ENCODE measurements at places on chromosomes 3 and 15.

DNA sequence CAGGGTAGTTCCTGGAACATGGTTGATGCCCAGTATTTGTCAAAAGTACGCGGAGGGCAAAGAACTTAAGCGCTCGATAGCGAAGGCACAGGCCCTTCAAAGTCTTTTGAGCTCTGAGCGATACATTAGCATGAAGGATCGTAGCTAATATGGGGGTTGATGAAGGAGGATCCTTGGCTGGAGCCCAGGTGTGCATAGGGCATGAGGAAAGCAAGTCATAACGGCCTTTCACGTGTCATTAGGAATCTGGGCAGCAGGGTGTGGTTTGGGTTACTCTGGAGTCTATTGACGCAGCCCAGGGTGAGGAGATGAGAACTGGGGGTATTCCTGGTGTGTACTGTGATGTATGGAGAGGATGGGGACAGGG is 31.7 kb downstream of the SPINK8 start:
- DNase-seq: no peak

DNA sequence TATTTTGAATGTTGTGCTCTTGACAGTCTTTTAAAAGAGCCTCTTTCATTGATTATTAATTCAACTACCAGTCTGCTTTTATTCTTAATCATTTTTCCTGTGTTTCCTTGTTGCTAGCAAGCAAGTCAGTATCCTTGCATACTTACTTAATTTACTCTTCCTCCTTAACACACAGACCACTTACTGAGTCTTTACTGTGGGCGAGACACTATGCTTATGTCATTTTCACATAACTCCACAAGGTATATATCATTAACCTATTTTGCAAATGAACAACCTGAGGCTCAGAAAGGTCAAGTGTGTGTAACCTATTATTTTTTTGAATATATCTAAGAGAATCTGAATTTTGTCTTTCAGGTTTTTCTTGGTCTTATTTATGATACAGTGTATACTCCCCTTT is 130.9 kb downstream of the WDR76 start:
- DNase-seq: no peak

DNA sequence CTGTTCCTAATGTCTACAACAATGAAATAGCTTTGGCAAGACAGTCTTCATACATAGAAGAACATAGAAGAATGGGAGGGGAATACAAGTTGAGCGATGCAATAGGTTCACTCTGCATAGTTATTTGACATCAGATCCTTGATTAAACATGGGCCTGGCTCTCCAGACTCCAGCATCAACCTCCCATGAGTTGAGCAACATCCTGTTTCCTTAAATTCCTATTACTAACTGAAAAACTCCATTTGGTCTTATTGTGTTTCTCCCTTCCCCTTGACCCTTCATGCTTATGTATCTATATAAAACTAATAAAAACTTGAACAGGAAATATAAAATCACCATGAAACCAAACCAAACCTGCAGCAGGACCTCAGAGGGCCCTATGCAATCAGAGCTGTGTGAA is 304.5 kb upstream of the SATB1 start:
- no peak for DNase-seq

DNA sequence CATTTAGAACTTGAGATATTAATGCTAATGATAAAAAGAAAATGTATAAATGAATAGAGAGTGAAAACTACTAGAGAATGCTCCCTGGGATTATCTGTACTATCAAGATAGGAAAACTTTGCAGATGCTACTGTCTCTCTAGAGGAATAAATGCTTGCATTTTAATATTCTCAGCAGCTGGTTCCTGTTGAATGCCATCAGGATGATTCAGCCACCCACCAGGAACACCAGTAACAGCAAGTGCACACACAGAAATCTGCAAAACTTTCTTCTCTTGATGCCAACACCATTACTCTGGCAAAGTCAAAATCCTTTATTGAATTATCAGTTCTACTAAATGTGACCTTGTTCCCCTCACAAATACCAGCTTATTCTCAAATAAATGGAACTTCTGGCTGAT is 148.4 kb downstream of the TIGIT start:
- DNase-seq: no peak

GRCh38 chr3:14238356-14238755 is 59.7 kb downstream of the LSM3 start:
- no peak for DNase-seq

DNA sequence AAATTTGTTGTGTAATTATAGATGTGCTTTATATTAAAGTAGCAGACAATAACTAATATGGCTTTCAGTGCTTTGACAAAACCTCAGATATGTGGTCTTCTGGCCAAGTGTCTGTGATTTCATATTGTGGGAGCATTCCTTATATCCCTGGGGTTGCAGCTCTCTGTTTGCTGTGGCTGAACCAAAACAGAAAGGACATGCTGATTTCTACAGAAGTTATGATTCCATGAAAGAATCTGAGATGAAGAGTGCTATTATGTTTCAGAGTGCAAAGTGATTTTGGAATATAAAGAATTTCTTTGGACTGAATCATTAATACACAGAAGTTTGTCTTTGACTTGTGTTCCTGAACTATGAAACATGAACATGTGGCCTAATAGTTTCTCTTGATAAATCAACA is 36.5 kb downstream of the CDV3 start:
- DNase-seq: no peak

GRCh38 chr3:25910997-25911396 is 121.1 kb downstream of the OXSM start:
- DNase-seq: no peak

DNA sequence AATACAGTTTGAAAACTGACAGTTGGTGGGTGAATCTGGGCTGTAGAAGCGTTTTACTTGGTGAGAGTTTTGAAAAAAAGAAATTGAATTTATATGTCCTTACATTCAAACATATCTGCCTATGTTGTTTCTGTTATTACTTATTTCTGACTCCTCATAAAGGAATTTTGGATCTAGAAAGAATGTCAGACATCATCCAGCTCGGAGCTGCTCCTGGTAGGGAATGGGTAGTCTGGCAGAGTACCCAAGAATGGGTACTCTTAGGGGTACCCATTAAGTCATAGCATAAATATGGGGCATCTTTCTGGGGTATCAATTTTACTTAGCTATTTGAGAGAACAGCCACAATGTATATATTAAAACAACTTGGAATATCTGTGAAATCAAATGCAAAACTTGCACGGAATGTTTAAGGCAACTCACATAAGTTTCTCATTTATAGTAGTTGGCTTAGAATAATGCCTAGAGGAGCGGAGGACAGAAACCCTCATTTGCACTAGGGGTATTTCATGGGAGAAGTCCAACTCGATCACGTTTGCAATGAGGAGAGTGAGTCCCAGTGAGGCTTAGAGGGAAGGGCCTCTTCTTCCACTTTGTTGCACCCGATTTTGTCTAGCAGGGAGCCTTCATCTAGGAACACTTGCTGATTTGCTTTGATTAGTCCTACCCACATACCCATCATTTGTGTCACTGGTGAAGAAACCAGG is 2.4 kb upstream of the LARP6 start:
- no peak for DNase-seq

DNA sequence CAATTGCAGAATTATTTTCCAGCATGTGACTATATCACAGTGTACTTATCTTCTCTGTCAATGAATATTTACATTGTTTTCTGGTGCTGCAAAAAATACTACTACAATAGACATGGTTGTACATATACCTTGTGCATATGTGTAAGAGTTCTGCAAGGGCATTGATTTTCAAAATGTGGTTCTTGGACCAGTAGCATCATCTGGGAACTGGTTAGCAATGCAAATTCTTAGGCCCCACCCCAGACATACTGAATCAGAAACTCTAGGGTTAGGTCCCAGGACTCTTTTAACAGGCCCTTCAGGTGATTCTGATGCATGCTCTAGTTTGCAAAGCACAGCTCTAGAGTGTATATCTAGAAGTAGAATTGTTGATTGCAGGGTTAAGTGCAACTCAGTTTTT is 292.3 kb downstream of the ZNF621 start:
- DNase-seq: no peak

- DNase-seq: peak; percentile 15
These were observed 420 bp downstream of the SLC27A2 start for GRCh38 chr15:50182219-50183013.

- DNase-seq: no peak
These were observed 45.7 kb downstream of the ARMC8 start for GRCh38 chr3:138232705-138233364.

DNA sequence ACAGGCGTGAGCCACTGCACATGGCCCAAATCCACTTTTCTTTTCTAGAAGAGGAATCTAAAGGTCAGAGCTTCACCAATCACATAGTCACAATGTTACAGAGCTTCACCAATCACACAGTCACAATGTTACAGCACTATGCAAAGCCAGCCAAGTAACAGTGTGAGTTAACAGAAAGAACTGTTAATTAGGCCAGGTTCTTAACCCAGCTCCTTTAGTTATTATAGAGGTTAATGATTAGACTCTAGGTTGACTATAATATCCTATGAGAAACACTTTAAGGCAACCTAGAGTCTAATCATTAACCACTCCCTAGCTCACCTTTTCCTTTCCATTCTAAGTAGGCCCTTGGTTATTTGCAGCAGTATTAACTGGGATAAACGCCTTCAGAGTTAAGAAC is 54.0 kb downstream of the TASOR start:
- DNase-seq: no peak

- DNase-seq: peak; percentile 37
These were observed 16.8 kb upstream of the ESYT3 start for GRCh38 chr3:138417559-138417982.

DNA sequence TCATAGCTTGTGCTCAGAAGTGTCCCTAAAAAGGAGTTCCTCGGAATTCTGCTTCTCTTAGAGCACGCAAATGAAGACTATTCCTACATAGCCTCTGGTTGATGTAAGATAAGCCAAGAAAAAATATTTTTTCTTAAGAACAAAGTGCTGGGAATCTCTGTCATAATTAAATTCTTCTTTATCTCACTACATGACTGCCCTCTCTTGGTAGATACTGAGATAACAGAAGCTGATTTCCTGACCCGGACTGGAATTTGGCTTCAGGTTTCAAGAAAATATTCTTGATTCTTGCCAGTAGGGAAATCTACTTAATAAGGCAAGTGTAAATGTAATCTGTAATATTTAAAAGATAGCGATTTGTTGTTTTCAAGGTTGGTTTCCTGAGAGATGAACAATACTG is 31.3 kb upstream of the SETMAR start:
- no peak for DNase-seq

DNA sequence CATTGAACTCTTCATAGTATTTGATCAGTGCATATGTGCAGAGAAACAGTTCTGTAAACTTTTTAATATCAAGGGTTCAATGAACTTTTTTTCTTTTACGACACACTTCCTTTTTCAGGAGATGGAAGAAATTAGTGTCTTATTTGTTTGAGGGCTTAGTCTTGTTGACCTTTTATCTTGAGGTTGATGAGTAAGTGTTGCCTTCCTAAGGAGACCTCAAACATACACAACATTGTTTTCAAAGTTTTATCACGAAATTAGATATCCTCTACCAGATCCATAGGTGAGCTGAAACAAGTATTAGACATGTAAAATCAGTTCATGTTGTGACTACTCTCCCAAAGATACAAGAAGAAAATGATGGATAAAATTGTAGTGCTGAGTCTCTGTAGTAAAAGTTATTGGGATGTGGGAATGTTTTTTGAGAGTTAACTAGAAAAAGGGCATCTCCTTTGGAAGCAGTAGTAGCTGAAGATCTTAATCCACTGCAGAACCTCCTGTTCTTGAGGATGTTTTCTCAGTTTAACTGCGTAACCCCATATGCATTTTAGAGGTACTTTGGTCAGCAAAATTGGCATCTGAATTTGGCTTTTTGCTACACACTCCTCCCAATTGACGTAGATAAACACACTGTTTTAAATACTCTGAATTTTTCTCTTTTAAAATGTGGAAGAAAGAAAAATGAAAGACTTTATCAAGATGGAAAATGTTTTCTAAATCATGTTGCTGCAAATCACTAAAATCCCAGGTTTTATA is 116.8 kb downstream of the GALK2 start:
- no peak for DNase-seq

DNA sequence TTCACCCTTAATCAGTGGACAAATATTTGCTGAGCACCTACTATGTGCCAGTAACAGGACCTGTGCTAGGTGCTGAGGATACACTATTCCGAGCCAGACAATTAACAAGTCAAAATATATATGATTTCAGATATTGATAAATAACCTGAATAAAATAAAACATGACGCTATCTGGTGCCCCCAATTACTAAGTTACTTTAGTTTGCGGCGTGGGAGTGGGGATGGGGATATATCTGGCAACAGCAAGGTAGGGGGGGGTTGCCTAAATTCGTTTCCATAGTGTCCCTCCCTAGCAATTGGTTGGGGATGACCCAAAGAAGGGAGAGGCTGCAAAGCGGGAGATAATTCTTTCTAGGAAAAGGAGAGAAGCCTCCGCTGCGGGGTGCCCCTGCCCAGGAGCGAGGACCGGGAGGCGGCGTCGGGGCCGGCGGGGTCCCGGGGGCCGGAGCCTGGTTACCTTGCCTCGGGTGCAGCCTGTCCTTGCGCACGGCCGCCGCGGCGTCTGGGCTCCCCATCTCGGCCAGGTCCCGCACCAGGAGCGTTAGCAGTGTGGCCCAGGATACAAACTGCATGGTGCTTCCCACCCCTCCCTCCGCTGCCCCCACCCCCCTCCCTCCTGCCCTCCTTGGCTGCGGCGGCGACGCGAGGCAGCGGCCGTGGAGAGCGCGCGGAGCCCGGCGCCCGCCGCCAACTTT is 567 bp downstream of the ADAMTS9 start:
- no peak for DNase-seq

GRCh38 chr3:119595639-119596334 is 1.9 kb upstream of the PLA1A start:
- DNase-seq: no peak

GRCh38 chr3:150763841-150764483 is 993 bp upstream of the SIAH2 start:
- no peak for DNase-seq

DNA sequence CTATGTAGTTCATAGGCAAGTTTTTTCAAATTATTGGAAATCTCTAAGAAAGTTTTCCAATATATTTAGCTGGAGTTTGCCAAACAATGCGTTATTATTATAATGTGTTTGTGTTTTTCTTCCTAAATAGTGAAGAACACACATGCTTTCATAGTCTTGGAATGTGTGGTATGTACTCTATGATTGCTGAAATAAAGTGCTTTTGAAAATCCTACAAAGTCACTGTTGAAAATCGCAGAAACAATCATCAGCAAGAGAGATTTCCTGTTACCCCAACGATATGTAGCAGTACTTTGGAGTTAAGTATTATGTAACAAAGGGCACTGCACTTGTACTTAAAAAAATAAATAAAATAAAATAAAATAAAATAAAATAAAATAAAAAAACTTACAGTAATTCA is 796.2 kb downstream of the NAALADL2 start:
- DNase-seq: no peak

- DNase-seq: no peak
These were observed 142.7 kb downstream of the ALDH1A2 start for GRCh38 chr15:57922776-57923175.

GRCh38 chr3:99482191-99482590 is 156.2 kb upstream of the COL8A1 start:
- DNase-seq: no peak

DNA sequence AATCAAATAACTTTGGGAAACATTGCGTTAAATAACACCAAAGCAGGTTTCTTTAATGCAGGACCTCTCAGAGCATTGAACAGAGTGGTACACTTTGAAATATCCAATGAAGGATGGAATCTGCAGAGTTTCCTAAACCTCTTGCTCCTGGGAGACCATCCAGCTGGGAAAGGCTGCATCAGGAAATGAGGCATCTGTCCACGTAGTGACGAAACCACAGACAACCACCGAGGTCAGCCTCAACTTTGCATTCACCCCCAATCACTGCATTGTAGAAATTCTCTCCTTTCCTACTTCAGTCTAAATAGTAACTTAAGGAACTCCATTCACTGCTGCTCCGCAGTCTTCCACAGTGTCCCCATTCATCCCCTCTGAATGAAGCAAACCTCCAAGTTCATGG is 41.5 kb upstream of the CDV3 start:
- no peak for DNase-seq

Data from stimulated activated CD8-positive, alpha-beta memory T cell treated with anti-CD3 and anti-CD28 coated beads, Interleukin-4, amount 100 ng/mL, for 1 hour (primary cell).